Endothelial cell of umbilical vein (primary cell): ENCODE measurements at places on chromosomes 3 and 15. TPM values are rescaled to one million over a fixed set of nuclear protein-coding genes. Genes with fewer than 3 reads are reported as not detected.

Gene PDE8A
- total RNA-seq, result 45.7 and 46.9 TPM in 2 replicates

Gene PLIN1
- 0.12 TPM in 1 of 2 replicates, not detected in the other for total RNA-seq

Gene NDN
- 19.0 and 19.2 TPM in 2 replicates for total RNA-seq

Gene SNX22
- total RNA-seq, result 0.14 and 0.73 TPM in 2 replicates

Gene TMEM108
- 0.42 and 1.1 TPM in 2 replicates for total RNA-seq

Gene OSBPL10
- total RNA-seq, result 37.1 and 47.6 TPM in 2 replicates

Gene SERINC4
- total RNA-seq, result 0.12 TPM in 1 of 2 replicates, not detected in the other

Gene OXTR
- 0.40 and 0.67 TPM in 2 replicates for total RNA-seq

Gene CHRNA7
- total RNA-seq, result 2.6 and 2.7 TPM in 2 replicates

Gene FBXW12
- total RNA-seq, result not detected in 2 replicates

Gene A4GNT
- total RNA-seq, result not detected in 2 replicates

Gene TTLL13
- total RNA-seq, result not detected in 2 replicates

Gene SMCO1
- not detected in 2 replicates for total RNA-seq
